IMR-90 (cell line): ENCODE measurements at places on chromosomes 12 and 14. TPM values are rescaled to one million over a fixed set of nuclear protein-coding genes. Genes with fewer than 3 reads are reported as not detected.

- peak; percentile 83 for DNase-seq
Measured at GRCh38 chr12:42790761-42791151, 201.2 kb upstream of the PRICKLE1 start.

CD69 gene
- total RNA-seq, result not detected in 2 replicates

HOXC13 gene
- total RNA-seq, result not detected in 2 replicates

GRCh38 chr14:77562681-77563080 is 53.8 kb downstream of the SPTLC2 start:
- DNase-seq, result peak; percentile 98

DNA sequence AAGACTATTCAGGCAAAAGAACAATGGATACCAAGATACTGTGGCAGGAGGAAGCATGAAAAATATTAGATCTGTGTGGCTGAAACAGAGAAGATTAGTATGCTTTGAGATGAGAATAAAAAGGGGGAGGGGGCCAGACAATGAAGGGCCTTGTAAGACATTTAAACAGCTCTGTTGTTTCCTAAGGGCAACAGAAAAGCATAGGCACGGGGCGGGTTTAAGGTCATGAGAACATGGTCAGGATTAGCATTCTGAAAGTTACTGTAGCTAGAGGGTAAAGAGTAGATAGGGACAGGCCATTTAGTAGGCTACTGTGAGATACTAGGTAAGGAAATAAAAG is 18.6 kb downstream of the INTS13 start:
- no peak for DNase-seq
